ENCODE measurements at places on chromosomes 13 and 19.

DNA sequence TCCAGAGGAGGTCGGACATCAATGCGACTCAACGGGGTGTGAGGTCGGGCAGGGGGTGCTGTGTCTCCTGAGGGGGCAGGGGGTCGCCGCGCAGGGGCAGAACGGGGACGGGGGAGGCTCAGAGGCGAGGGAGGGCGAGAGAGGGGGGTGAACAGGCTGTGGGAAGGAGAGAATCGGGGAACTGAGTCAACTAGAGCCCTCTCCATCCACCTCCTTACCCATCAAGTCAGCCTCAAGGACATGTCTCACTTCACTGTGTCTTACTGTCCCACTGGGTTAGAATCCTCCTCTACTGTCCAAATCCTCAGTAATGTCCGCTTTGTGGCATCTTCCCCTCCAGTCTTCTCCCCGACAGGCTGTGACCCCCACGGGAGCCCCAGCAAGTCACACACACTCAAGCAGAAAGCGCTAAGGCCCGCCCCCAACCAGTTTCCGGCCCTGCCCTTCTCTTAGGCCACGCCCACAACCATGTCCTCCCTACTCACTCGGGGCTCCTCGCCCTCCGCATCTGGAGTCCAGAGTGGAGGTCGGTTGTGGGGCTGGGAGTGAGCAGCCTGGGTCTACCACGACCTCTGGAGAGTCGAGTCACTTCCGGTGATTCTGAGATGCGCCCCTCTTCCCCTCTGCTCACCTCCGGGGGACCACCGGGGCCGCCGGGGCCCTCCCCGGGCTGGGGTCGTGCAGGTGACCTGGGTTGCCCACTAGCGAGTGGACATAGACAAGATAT is 9.3 kb downstream of the PLEKHA4 start:
- no peak for DNase-seq

GRCh38 chr19:45972081-45972946 is 1.4 kb downstream of the NOVA2 start:
- no peak for DNase-seq

- DNase-seq, result no peak
These were observed 144.2 kb downstream of the FOXO1 start for GRCh38 chr13:40522282-40522681.

- DNase-seq, result no peak
These were observed 94.7 kb downstream of the RBM26 start for GRCh38 chr13:79311386-79311785.

DNA sequence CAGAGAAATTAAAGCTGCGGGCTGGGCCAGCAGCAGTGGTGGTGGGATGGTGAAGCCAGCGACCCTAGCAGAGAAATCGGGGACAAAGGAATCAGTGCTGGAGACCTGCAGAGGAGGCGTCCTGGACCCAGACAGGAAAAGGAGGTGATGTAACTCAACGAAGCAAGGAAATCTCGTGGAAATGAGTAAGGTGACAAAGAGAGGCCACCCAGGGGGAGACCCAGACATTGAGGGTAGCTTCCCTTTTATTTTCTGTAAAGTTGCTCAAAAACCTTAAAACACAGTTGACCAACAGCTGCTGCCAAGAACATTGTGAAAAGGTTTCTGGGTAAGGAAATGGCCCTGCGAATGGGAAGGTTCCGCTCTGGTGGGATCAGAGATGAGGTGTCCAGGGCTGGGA is 13.3 kb upstream of the RETN start:
- no peak for DNase-seq

DNA sequence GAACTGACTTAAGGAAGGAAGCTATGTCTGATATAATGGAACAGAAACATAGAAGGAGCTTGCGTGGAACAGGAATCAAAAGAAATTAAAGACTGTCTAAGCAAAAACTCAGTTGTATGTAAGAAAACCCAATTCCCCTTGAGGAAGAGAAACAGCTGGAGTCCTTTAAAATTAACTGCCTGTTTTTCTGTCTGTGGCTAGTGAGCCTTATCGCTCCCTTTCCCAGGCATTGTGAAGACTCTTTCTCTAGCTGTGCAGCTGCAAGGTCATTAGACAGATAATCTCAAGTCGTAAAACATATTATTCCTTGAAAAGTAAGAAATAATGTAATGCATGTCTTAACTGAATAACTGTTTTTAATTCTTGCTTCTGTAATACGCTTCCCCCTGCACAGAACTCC is 39.7 kb upstream of the IGSF23 start:
- peak; percentile 43 for DNase-seq

- no peak for DNase-seq
These were observed 24.0 kb downstream of the SKA3 start for GRCh38 chr13:21152251-21152899.

GRCh38 chr19:49094505-49095482 is 9.5 kb downstream of the SNRNP70 start:
- no peak for DNase-seq

GRCh38 chr13:50167224-50167947 is 152.1 kb downstream of the KCNRG start:
- DNase-seq, result no peak

- DNase-seq, result no peak
These were observed 996 bp downstream of the ZNF524 start for GRCh38 chr19:55601084-55601483.

- peak; percentile 84 for DNase-seq
These were observed 3.4 kb downstream of the DMKN start for GRCh38 chr19:35509861-35510625.

GRCh38 chr19:46901701-46902401 is 41.1 kb downstream of the ARHGAP35 start:
- DNase-seq, result no peak

GRCh38 chr13:83883061-83883523 is 818 bp upstream of the SLITRK1 start:
- DNase-seq, result no peak

DNA sequence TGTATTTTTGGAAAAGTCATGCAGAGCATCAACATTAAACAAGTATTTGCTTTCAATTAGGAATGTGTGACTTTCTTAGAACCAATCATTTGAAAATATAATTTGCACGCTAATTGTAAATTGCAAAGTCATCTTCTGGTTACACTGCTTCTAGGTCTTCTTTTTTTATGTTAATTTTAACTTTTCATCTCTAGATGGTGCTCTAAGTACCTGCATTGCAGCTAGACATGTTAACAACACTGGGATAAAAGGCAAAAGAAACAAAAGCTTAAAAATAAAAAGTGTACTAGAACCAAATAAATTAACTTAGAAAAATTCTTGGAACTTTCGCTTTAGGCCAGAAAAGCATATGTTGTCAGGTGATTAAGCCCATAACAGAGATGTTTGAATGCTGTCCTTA is 2758.2 kb downstream of the PCDH9 start:
- DNase-seq, result peak; percentile 3

GRCh38 chr19:13951799-13952153 is 533 bp upstream of the DCAF15 start:
- DNase-seq, result no peak

DNA sequence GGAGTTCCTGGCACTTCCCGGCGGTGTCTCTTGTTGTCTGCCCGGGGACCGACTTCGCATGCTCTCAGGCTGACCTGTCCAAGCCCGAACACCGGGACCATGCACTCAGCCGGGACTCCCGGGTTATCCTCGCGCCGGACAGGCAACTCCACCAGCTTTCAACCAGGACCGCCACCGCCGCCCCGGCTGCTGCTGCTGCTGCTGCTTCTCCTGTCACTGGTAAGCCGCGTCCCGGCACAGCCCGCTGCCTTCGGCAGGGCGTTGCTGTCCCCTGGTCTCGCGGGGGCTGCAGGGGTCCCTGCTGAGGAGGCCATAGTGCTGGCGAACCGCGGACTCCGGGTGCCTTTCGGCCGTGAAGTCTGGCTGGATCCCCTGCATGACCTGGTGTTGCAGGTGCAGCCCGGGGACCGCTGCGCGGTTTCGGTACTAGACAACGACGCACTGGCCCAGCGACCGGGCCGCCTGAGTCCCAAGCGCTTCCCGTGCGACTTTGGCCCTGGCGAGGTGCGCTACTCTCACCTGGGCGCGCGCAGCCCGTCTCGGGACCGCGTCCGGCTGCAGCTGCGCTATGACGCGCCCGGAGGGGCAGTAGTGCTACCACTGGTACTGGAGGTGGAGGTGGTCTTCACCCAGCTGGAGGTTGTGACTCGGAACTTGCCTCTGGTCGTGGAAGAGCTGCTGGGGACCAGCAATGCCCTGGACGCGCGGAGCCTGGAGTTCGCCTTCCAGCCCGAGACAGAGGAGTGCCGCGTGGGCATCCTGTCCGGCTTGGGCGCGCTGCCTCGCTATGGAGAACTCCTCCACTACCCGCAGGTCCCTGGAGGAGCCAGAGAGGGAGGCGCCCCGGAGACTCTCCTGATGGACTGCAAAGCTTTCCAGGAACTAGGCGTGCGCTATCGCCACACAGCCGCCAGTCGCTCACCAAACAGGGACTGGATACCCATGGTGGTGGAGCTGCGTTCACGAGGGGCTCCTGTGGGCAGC is 661 bp downstream of the FREM2 start:
- no peak for DNase-seq

DNA sequence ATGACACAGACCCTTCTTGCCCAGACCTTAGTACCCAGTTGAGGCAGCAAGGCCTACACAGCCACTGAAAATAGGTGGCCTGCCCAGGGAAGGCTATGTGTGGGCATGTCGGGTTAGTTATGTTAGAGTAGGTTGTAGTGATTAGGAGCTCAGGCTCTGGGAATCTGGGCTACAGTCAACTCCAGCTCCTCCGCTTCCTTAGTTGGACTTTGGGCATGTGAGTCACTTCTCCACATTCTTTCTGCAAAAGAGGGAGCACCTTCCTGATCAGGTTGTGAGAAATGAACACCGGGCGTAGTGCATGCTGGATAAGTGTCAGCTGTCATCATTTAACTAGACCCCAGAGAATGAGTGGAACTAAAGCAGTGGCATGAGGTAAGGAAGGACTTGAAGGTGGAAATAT is 64.8 kb downstream of the ARHGAP35 start:
- no peak for DNase-seq

- DNase-seq, result no peak
These were observed 4.8 kb upstream of the DACH1 start for GRCh38 chr13:71871844-71872243.

- no peak for DNase-seq
These were observed 934 bp downstream of the KXD1 start for GRCh38 chr19:18558604-18559003.

DNA sequence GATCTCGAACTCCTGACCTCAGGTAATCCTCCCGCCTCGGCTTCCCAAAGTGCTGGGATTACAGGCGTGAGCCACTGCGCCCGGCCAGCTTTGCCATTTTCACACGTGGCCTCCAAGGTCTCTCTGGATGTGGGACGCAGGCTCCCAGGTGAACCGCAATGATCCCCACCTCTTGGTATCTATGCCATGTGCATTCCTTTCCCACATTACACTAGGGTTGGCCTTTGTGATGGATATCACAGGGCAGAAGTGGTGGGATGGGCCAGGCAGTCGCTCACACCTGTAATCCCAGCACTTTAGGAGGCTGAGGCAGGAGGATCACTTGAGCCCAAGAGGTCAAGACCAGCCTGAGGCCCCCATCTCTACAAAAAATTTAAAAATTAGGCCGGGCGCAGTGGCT is 22.4 kb downstream of the FGF21 start:
- DNase-seq, result no peak

GRCh38 chr19:43639519-43640423 is at the start of gene CADM4:
Gene CADM4 (minus strand): TSS chr19:43639850. CDS start chr19:43639790, 60 bp downstream.
- no peak for DNase-seq

DNA sequence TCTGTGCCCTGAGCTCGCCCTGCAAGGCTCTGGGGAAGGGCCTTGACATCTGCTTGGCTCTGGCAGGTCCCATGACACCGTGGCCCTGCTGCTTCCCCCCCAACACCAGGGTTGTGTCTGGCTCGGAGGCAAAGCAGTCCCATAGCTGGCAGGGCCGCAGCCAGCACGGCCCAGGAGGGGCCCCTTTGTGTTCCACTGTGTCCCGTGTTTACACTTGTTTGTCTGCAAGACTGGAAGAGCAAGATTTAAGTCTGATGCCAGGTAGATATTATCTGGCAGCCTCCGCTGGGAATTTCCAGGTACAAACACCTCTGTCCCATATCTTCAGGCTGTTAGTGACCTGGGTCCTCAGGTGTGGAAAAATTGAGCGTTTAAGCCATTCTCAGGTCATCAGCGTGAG is 44.3 kb downstream of the MCF2L start:
- no peak for DNase-seq

DNA sequence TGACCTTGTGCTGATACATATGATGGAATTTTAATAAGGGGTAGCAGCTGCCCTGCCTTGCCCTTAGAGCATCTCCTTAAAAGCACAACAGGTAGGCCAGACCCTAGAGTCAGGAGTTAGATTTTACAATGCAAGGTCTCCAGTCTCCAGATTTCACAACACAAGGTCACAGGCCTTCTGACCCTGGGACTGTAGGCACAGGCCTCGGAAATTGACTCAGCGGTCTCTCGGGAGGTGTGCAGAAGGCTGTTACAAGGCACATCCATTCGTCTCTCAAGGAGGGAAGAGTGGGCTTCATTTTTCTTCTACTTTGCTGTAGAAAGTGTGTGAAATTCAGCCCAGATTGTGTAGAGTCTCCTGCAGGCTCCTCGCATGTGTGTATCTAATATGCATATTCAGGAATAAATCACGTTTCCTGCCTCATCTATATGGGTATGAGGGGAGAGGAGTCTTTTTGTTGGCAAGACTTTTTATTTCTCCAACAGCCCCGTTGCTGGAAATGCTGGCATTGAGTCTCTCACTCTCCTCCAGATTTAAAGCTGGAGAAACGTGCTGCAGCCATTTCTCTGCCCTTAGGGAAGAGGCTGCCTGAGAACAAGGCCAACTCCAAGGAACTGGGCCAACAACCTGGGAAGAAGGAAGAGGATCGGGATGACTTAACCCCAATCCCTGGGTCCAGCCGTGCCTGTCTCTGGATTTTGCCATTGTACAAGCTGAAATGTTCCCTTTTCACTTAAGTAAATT is 24.5 kb downstream of the UQCRFS1 start:
- DNase-seq, result no peak

All from right renal pelvis (tissue), 4 donors.